ENCODE measurements at places on chromosomes 2 and 18.

- DNase-seq, result no peak
These were observed 231.5 kb downstream of the PTH2R start for GRCh38 chr2:208638059-208638458.

GRCh38 chr2:85655961-85656417, 12.0 kb downstream of the SFTPB start:
- no peak for DNase-seq

DNA sequence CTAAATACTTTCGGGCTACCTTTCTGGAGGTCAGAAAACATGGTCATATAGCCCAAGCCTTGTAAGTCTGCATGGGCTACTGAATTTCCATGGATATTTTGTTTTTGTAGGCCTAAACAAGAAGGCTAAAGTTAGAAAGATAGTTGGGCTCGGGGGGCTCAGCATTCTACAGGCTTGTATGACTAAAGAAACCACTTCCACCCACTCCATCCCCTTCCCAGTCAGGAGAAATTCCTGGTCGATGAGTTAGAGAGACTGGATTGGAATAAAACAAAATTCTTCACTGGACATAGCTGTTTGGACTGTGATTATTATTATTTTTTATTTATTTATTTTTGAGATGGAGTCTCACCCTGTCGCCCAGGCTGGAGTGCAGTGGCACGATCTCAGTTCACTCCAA, 539.4 kb upstream of the TNP1 start:
- no peak for DNase-seq

DNA sequence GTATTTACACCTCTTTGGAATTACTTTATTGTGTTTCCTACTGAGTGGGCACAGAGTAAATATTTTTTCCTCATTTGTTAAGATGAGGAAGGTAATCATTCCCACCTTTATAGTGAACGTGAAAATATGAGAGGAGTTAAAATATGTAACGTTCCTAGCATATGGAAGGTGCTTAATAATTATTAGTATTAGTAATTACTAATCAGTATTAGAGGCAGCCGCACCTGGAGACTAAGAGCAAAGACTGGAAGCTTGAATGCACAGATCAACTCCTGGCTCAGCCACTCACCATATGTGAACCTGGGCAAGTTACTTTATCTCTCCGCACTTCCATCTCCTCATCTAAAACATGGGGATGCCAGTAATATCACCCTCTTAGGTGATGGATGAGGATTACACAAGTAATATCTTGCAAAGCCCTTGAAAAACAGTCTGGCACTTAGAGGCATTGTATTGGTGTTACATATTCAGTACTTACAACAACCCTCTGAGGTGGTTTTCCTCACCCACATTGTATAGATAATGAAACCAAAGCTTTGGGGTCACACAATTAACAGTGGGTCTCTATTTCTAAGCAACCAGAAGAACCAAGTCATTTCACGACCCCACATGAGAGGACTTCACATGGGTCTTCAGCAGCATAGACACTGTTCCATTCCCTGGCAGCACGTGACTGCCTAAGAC, 100.3 kb upstream of the KCTD1 start:
- no peak for DNase-seq

DNA sequence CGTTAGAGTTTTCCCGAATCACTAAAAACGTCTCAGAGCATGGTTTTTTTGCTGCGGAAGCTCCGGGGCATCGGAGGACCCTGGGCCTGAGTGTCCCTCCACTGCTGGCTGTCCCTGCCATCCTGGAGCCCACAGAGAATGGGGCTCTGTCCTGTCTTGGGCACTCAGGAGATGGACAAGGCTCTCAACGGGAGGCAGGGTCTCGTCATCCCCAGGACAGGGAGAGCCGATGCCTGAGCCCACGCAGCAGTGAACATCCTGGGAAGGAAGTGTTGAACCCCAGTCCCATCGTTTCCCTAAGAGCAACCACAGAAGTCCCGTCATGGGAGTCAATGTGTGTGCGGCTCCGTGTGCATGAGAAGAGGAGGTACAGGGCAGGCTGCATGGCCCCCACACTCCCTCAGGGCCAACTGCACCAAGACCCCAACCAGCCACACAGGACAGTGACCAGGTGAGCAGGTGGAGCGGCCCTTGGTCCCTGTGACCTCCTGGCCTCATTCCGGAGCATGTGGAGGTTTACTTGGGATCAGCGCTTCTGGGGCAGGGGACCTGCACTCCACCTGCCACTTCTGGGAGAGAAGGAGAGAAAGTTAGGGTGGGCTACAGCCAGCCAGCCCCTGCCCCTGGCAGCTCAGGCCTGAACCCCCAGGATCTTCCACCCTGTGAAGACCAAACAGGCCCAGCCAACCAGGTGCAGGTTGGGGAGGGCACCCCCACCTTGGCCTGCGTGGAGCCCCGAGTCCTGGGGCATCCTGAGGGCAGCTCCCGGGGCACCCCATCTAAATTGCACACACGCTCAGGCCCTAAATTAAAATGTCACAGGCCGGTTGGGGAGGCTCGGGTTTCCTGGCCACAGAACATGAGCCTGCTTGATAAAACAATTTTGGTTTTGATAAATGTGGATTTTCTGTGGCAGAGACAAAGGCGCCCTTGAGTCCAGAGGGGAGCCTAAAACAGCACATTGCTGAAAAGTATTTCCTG, 3.1 kb upstream of the SNED1 start:
- DNase-seq, result no peak
